ENCODE measurements at places on chromosomes 4 and X. TPM values are rescaled to one million over a fixed set of nuclear protein-coding genes. Genes with fewer than 3 reads are reported as not detected.

DNA sequence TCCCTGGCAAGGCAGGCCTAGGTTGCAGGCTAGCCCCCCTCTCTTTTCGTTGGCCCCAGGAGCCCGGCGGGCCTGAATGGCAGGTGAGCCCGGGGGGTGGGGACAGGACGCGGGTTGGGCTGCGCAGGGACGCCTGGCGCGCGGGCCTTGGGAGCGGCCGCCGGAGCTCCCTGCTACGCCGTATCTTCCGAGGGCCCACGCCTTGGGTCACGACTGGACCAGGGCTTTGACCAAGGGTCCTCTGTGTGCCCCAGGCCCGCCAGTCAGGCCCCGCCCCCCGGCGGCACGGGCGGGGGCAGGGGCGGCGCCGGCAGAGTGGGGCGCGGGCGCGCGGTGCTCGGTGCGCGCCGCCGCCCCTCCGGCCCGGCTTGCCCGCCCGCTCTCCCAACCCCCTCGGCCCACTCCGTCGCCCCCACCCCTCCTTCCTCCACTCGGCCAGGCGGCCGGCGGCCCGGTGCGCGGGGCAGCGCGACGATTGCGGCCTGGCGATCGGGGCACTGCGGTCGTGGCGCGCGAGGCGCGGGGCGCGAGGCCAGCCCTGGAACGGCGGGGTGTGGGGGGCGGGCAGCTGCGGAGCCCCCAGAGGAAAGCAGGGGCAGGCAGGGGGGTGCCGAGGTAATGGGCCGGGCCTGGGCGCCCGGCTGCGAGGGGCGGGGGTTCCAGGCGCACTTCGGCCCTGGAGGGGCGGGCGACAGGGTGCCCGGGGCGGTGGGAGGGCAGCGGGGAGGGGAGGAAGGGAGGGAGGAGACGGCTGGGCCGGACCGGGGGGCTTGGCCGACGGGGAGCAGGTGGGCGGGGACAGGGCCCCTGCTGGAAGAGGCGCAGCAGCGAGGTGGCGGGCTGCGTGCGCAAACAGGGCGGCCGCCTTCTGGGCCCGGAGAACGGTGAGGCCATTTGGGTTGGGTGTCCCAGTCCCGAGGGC, at the start of gene PRRG3:
Gene PRRG3 (plus strand): TSS at position 798 of the 922 bp plus-strand sequence. CDS start 3,357 bp downstream, outside the sequence.
- DNase-seq = no peak

LAMTOR3 gene
- 24.9 TPM for total RNA-seq

DNA sequence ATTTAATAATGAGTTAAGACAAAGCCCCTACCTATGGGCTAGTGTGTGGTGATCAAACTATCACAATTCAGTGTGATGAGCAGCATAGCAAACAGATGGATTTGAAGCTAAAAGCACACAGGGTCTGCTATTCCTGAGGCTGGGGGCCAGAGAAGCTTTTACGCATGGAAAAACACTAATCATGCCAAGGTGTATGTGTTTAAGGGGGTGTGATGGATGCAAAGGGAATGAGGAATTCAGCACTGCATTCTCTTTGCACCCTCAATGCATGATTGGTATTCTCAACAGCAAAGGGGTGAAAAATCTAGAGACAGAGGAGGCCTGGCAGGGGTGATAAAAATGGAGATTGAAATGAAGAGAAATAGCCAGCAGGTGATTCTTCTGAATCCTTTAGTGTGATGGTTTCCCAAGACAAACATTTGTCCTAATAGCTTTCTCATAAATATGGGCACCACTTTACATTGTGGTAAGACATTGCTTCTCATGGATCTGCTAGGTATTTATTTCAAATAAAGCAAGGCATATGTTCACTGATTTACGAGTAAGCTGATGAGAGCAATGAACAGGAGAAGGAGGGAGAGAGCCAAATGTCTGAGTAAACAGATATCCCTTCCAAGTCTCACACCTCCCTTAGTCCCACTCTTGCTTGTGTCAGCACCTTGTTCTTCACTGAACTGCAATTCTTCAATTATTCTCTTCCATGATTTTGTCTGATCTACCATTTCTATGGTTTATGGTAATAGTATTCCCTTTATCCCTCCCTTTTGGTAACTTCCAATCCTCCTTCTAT, 15.7 kb downstream of the C1QTNF7 start:
- DNase-seq = no peak

GATA1 gene
- not detected for total RNA-seq

DNA sequence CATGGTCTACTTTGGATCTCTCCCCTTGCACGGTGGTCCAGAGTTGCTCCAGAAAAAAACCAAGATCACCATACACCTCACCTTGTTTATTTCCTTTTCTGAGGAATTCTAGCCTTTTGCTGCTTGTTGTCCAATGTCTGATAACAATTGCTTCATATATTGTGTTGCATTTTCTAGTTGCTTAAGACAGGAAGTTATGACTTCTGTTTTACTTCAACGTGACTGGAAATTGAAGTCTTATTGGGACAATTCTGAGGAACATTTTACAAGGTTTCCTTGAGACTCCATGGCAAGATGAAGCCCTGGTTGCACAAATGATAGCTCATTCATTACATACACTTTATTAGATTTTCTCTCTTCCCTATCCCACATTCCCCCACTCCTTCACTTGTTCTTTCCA, 5.2 kb downstream of the CXCL1 start:
- DNase-seq = no peak

FAM184B gene
- total RNA-seq = not detected

- DNase-seq = no peak
These were observed 18.3 kb downstream of the QDPR start for GRCh38 chr4:17493619-17494018.

- no peak for DNase-seq
These were observed 61.6 kb downstream of the STX18 start for GRCh38 chr4:4480205-4480604.

GALNTL6 gene
- not detected for total RNA-seq

TXK gene
- 140 TPM for total RNA-seq

DCAF12L1 gene
- not detected for total RNA-seq

GRCh38 chr4:184617600-184618196, 31.5 kb downstream of the CASP3 start:
- DNase-seq = no peak

ZNF157 gene
- 2.0 TPM for total RNA-seq

- DNase-seq = no peak
These were observed 642.5 kb upstream of the PCDH10 start for GRCh38 chr4:132506568-132506967.

ARHGEF38 gene
- not detected for total RNA-seq

ATP8A1 gene
- total RNA-seq = 117 TPM

NXF2B gene
- total RNA-seq = not detected

GRCh38 chrX:121308276-121308805, 260.9 kb downstream of the GLUD2 start:
- no peak for DNase-seq

PGRMC2 gene
- 41.2 TPM for total RNA-seq

MAGEA3 gene
- total RNA-seq = not detected

- no peak for DNase-seq
These were observed 15.8 kb upstream of the TXK start for GRCh38 chr4:48149827-48150370.

AADAT gene
- total RNA-seq = not detected

DNA sequence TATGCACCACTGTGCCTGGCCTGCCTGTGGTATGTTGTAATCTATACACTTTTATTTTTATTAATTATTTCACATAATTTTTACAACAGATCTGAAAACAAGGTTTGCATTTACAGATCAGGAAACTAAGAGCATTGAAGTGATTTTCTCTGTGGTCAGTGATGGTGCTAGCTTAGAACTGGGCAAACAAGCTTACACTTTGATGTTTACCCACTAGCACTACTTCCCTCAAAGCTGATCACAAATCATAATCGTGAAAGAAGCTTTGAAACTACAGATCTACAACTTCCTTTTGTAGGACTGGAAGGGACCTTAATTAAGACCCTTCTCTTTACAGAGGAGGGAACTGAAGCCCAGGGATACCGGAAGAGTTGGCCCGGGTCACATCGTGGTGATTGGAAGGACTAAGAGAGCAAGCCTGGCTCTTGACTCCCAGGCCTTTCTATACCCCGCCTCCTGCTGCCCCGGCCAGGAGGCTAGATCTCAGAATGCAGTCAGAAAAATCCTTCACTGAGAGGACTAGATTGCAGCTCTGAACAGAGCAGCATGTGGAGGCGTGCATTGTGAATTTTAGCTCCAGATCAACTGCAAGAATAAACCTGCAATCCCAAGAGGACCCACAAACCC, 93.7 kb upstream of the ZNF827 start:
- no peak for DNase-seq

LRP2BP gene
- 1.4 TPM for total RNA-seq

DNA sequence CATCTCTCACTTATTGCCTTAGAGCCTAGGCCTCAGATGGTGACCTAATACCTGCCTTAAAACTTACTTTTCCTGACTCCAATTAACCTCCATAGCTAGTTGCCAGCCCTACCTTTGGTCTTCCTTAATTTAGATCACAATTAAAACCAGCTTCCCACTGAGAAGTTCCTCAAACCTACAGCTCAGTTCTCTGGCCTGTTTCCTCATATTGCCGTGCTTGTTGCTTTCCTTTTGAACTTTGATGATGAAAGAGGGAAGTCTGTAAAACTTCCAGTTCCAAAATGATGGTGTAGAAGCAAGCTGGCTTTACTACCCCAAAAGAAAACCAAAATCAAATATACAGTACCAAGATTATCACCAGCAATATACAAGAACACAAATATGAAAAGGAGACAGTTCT, 28.9 kb upstream of the CAMK2D start:
- no peak for DNase-seq

FAM53A gene
- total RNA-seq = 1.1 TPM

DNA sequence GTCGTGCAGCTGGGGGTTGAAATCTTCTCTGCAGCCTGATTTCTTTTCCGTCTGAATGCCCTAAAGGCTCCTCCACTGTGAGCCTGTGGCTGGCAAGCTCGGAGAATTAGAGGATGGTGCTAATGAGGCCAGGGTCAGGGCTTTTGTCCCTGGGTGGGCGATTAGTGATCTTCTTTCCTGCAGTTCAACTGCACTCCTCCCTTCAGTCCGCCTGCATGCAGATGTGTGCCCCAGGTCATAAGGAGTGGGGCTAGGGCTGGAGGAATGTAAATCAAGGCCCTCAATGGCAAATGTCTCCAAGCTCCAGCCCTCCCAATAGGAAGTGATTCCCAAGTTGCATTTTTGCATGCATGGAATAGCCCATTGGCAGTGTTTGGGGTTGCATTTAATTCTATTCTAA, 405.0 kb downstream of the AFF2 start:
- no peak for DNase-seq

DNA sequence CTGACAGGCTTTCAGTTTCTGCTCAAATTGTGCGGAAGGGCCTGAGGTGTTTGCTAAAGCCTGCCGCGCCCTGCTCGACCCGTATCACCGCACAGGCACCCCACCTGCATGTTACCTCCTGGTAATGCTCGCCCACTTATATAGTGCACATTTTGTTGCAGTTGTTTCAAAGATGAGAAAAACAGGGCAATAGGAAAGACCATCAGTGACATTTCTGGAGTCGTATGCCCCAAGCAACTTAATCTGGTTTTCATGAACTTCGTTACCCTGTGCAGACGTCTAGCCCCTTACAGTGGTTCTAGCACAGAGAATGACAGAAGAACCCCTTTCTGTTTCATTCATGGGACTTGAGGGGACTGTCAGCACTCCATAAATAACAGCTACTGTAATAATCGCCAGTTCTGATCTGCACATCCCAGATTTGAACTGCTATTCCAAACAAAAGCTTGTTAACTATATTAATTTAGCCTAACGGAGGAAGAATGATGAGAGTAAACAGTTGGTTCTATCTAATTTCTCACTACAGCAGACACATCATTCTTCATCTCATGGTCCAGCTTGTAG, 940 bp upstream of the DCTD start:
- no peak for DNase-seq

DNA sequence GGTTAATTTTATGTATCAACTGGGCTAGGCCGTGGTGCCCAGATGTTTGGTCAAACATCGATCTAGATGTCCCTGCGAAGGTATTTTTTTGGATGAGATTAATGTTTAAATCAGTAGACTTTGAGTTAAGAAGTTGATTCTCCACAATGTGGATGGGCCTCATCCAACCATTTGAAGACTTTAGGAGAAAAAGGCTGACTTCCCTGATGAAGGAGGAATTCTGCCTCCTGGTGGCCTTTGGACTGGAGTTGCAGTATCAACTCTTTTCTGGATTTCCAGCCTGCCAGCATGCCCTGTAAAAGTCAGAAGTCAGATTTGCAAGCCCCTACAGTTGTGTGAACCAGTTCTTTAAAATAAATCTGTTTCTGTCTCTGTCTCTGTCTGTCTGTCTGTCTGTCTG, 91.4 kb downstream of the STK32B start:
- no peak for DNase-seq

FGFR3 gene
- not detected for total RNA-seq

PCDH19 gene
- not detected for total RNA-seq

DNA sequence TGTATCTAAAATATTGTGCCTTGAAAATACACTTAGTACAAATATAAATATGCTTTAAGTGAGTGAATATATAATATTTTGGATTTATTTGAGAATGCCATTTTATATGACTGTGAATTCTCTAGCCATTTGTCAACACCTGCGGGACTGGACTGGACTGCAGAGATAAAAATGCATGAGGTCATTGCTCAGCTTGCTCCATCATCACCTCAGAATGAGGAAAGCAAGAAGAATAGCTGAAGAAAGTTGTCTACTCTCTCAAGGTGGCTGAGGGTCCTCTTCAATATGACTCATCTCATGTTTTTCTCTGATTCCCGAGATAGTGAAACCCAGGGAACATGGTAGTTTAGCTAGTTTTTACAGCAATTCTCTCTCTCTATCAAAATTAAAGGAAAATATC, 732.5 kb upstream of the AGA start:
- DNase-seq = no peak

All from naive thymus-derived CD8-positive, alpha-beta T cell (primary cell).